ENCODE measurements at places on chromosomes 5 and 9.

GRCh38 chr5:91301106-91301846, 81.8 kb downstream of the ARRDC3 start:
- no peak for DNase-seq

DNA sequence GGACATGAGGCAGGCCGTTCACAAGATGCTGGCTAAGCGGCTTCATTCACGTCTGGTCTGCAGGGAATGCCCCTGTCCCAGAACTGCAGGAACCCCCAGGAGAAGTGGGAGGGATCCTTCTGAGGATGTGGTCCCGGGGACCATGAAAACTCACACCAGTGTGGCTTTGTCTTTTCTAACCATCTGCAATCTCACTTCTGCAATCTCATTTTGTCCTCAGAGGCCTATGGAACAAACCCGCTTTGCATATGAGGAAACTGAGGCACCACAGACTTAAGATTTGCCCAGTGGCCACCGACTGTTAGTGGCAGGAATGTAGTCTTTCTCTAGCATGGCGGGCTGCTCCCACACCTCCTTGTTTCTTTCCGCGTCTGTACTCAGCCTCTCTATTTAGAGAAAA, 6.9 kb downstream of the CXCL14 start:
- DNase-seq: no peak

DNA sequence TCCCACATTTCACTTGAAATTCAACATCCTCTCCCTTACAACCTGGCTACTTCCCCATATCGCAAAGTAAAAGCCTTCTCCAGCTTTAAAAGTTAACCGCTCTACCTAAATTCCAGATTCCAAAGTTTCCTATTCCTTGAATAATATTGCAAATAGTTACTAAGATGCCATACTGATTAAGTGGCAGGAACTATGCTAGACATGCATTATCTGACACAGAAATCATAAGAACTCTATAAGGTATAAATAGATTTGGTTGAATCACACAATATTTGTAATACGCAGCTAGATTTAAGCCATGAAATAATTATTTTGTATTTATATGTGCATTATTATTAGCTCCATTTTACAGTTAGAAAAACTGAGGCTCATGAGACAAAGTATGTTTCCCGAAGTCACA, 92.8 kb downstream of the NFIB start:
- no peak for DNase-seq

GRCh38 chr5:111313017-111313724, 89.0 kb downstream of the CAMK4 start:
- DNase-seq: no peak

- no peak for DNase-seq
Observed at GRCh38 chr9:131436376-131436775, 42.5 kb downstream of the PRRC2B start.

GRCh38 chr9:113369855-113370140, 7.0 kb downstream of the HDHD3 start:
- no peak for DNase-seq

- DNase-seq: no peak
Observed at GRCh38 chr5:98004463-98004862, 769.0 kb upstream of the RGMB start.

DNA sequence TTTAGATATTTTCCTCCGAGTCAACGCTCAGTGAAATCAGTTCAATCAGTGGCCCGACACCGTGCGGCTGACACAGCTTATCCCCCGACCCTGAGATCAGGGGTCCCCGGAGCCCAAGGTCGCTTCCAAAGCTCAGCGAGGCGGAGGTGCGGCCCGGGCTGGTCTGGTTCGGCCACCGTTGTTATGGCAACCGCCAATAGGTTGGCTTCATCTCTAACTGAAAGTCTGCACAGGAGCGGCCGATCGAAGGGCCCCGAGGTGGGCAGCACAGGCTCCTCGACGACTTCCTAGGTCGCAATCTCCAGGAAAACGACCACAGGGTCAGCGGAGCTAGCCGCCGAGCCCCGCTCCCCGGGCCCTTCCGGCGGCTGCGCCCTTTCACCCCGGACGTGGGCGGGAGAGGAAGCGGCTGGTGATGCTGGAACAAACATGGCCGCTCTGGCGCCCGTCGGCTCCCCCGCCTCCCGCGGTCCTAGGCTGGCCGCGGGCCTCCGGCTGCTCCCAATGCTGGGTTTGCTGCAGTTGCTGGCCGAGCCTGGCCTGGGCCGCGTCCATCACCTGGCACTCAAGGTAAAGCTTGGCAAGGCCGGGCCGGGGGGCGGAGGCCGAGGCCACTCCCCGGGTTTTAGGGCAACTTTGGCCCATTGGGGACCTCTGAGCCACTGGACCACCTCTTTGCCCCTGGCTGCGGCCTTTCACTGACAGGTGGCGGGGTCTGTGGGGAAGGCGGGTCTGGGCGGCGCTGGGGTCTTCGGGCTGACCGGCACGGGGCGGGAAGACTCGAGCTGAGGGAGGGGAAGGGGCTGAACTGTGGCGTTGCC, at the start of gene GPR107:
Gene GPR107 (plus strand): TSS at position 403 of the 821 bp plus-strand sequence. CDS start 27 bp downstream, at position 430.
- peak; percentile 81 for DNase-seq

DNA sequence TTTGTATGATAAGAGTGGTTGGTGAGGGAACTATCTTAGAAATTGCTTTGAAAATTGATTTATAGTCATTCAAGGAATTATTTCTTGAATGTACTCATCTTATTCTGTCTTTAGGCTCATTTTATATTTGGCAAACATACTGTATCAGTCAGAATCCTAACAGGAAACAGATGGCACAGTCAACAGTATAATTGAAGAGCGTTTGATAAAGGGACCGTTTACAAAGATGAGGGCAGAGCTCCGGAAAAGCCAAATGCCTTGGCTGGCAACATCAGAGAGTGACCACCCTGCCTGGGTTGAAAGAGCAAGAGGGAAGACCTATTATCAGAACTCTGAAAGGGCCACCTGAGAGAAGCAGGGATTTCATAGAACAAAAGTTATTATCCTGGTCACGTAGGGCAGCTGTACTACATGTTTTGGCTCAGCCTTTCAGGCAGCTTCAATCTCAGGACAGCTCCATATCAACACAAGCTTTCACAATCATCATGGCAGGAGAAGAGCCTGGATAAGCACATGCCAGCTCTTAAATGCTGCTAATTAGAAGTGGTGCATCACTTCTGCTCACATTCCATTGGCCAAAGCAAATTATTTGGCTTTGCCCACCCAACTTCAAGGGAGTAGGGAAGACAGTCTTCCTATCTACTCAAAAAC, 47.2 kb upstream of the ARL15 start:
- no peak for DNase-seq

Data from GM12891 (cell line).